ENCODE measurements at places on chromosomes 11 and 22.

- DNase-seq = no peak
Measured at GRCh38 chr22:49012712-49013395, 814.8 kb downstream of the BRD1 start.

DNA sequence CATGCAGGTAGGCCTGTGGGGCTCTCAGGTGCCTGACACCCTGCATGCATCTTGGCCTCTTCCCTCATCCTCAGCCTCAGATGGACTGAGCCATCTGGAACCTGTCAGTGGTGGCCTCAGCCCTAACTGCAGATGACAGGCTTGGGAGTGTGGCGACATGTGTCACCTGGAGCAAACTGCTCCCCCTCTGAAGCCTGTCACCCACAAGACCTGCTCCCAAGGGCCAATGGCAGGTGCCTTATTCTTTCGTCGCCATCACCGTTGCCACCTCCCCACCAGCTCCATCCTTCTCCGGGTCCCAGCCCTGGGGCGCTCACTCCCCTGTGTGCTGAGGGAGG lies 3.6 kb upstream of the SEPTIN5 start:
- no peak for DNase-seq

GRCh38 chr11:134150195-134150903 lies 73.4 kb downstream of the NCAPD3 start:
- no peak for DNase-seq

DNA sequence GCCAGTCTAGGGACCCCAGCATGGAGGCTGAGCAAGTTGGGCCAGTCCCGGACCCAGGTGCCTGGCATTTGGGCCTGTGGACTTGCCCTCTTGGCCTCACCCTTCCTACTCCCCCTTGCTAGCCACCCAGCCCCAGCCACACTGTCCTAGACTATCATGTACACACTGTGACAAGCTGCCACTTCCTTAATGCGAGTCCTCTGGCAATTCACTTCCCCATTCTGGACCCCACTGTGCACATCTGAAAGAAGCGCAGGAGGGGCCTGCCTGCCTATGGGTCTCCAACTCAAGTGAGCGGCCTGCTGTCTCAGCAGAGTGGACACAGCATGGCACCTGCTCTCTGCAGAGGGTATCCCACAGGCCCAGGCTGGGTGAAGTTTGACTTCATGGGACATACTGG lies 68.5 kb upstream of the LMO1 start:
- no peak for DNase-seq

DNA sequence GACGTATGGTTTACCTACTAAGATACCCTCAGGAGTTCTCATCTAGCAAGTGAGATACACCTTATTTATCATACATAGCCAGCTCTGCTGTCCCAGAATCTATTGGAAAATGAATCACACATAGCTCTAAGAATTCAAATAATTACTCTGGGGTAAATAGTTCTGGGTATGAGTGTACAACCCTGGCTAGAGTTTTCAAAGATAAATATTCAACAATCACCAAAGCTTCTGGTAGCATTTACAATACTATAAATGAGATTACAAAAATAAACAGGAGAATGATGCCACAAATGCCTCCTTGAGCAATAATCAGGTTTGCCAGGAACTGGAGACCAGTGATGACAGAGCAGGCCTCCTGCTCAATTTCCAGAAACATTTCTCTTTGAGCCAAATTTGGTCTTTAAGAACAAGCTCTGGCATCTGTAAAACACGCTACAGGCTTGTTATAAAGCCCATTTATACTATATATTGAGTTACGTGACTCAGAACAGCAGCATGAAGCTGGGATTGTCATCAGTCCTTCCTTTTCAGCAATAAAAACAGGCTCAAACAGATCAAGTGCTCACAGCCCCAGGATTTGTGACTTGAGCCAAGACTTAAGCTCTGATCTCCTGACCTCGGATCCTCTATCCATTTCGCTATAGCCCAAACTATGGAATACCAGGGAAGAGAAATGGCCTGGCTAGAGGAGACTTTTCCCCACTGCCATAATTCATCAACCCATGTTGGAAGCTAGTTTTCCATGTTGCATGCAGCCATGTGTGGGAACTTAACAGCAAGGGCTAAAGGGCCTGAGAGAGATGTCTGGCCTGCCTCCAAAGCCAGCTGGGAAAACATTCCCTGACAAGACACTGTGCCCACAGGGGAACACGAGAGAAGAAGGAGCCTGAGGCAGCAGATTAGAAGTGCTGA lies 19.7 kb downstream of the RAB30 start:
- DNase-seq = no peak

- no peak for DNase-seq
Measured at GRCh38 chr11:36016263-36016662, 72.4 kb downstream of the LDLRAD3 start.

DNA sequence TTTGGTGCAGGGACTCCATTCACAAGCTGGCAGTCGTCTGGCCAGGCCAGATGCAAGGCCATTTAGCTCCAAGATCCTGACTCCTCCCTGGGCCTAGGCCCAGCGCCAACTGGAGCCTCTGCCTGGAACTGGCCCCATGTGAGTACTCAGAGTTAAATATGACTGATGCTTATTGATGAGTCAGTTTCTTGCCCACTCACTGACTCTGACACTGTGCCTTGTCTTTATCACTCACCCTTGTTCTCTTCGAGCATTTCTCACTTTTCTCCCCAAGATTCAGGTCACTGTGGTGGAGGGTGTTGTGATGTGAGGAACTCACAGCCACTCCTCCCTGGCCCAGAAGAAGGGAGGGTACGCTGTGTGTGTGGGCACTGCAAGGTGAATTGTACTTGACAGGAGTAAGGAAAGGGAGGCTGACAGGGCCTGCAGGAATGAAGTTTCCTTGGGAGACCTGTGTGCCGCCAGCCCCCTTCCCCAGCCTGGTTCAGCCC lies 23.2 kb upstream of the ST3GAL4 start:
- no peak for DNase-seq

GRCh38 chr11:34036456-34036855 lies 15.1 kb upstream of the CAPRIN1 start:
- DNase-seq = no peak

DNA sequence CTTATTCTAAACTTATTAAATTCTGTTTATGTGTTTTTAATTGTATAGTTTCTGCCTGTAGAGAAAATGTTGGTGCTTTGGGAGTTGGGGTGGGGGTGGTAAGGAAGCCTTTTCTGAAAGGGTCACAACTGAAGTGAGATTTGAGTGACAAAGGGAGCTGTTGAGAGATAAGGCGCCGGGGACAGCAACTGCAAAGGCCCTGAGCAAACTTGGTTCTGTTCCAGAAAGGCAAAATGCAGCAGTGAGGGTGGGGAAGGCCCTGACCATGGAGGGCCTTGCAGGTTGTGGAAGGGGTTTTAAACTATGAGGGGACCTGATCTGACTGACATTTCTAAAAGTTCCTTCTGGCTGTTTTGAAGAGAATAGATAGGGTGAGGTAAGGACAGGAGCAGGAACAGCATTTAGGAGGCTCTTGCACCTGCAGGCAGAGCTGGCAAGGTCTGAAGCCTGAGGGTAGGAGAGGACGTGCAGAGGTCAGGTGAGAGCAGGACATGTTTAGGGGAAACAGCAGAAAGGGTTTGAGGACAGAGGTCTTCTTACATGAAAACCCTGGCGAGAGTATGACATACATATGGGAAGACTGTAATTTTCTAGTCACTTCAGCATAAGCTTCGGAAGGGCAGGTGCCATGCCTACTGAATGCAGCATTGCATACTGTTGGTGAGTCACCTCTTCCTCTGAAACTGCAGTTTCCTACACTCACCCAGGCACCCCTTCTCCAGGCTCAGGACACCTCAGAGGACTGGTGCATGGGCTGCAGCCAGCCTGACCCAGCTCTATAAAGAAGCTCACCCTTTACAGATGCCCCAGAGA lies 190.7 kb downstream of the SNX19 start:
- no peak for DNase-seq

- no peak for DNase-seq
Measured at GRCh38 chr11:24704716-24705115, 207.9 kb downstream of the LUZP2 start.

DNA sequence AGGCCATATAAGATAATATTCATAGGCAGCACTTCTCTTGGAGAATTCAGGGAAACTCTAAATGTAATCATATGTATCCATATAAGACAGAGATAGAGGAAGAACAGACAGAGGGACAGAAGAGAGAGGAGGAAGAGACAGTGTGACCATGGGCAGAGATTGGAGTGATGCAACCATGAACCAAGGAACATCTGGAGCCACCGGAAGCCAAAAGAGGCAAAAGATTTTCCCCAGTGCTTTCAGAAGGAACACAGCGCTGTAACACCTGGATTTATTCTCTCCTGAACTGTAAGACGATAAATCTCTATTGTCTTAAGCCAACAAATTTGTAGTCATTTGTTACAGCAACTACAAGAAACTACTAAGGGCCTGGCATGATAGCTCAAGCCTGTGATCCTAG lies 57.7 kb downstream of the GAB2 start:
- no peak for DNase-seq

- DNase-seq = no peak
Measured at GRCh38 chr11:115644856-115645255, 140.6 kb upstream of the CADM1 start.

DNA sequence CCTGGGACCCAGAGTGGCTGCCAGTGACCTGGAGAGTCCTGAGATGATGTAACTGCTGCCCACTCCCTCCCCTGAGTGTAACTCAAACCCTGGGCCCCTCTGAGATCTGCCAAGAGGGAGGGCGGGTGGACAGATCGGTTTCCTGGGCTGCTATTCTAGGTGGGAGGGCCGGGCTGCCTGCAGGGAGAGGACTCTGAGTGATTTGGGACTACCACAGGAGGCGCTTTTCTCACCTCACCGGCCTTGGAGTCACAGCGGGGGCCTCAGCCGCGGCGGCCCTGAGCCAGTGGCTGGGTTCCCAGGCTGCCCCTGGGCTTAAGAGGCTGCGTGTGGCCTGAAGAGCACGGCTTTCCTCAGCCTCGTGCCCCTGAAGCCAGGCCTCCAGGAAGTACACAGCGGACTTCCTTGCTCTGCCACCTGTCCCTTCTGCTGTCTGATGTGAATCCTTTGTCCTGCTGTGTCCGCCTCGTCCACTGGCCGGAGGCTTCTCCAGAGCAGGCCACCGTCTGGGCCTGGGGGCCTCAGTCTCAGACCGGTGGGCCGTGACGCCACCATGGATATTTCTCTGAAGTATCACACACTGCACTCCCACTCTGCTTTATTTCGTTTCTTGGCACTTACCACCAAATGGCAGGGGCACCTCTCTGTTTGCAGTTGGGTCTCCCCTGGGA lies 11.5 kb downstream of the RELT start:
- no peak for DNase-seq

DNA sequence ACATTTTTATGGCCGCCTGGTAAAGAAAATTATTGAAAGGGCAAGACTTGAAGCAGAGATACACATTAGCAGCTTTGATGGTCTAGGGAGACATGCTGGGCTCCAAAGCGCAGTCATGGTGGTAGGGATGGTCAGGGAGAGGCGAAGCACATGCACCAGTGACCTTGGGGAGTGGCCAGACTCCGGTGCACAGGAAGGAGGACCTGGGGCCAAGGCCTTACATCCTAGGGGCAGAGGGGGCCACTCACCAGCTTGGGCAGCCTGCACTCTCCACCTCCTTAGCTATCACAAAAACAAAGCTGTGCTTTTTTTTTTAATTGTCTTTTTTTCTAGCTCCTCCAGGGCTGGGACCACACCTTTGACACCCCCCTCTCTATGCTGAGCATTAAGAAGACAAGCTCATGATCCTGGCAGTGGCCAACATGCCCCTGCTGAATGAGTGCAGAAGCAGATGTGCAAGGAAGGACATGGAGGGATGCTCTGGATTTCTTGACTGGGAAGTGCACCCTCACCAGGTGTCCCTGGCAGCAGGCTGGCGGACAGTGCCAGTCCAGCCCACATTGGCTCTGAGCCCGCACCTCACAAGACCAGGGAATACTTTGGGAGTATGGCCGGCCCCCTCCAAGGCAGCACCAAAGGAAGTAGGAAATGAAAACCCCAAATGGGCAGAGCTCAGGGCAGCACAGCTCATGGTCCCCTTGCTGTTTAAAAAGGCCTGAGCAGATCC lies 619.9 kb downstream of the TBC1D22A start:
- DNase-seq = no peak

DNA sequence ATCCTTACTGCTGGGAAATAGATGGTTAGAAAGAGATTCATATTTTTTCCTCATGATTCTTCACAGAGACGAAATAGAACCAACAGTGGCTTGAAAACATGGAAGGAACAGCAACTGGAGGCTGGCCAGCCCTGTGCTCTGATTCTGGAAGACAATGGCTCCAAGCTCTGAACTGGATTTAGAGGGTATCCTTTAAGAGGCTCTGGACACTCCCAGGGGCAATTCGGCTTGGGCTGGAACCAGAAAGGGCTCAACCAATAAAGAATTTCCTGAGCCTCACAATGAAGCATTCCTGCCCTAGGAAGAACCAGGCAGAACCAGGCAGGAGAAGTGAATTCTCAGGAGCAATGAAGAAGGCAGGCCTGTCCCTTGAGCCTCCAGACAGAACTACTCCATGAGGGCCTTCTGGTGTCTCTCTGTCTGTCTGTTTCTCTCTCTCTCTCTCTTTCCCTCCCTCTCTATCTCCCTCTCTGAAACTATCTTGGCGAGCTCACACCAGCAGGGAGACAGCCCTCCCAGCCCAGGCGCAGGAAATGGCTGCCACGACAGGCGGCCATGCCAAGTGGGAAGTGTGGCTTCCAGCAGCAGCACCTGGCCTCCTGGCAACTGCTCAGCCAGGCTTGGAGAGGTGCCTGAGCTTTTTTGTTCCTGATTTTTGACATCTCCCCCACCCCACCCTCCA lies 93.3 kb downstream of the RCN1 start:
- DNase-seq = no peak
